ENCODE measurements at places on chromosomes 1 and 21.

- no peak for DNase-seq
Observed at GRCh38 chr1:98232678-98233077, 311.8 kb upstream of the DPYD start.

- no peak for DNase-seq
Observed at GRCh38 chr1:245862812-245863540, 644.1 kb downstream of the SMYD3 start.

- peak; percentile 67 for DNase-seq
Observed at GRCh38 chr1:167221738-167222610, 1.3 kb downstream of the POU2F1 start.

GRCh38 chr1:168835176-168835575 is 106.2 kb upstream of the DPT start:
- no peak for DNase-seq

Data from HAP-1 (cell line).